Activated CD8-positive, alpha-beta T cell treated with anti-CD3 and anti-CD28 coated beads for 36 hours (primary cell): ENCODE measurements at places on chromosomes 2 and 18.
A peak's percentile ranks its signal among the peaks of the same experiment; 100 is the strongest.

DNA sequence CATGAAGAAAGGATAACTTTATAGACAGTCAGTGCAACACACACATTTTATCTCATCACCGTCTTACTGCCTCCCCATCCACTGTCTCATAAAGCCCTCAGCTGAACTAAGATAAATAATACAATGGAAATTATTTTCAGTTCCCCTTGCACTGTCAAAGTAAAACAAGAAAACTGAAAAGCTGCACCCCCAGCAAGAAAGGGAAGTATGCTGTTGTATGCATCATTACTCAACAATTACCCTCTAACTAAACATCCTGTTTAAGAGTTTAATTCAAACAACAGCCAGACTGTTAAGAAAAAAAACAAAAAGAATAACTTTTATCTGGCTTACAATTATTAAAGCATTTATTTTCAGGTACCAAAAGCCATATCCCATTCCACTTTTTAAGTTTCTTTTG, 25.0 kb downstream of the MPPE1 start:
- no peak for DNase-seq

DNA sequence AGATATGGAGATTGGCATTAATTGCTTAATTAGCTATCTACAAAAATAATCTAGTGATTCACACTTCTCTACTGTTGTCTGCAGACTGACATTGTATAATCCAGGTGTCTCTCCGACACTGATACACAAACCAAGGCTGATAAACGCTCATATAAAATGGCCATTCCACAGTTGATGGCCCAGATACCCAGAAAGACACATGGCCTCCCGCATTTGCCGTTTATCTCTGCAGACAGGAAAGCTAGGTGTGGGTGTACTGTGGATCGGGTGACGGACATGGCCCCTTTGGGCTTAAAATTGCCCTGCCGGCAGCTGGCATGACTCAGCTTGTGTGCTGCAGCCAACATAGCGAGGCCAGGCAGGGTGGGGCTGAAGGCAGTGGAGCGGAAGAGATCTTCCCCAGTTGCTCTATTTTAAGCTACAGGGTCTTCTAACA, 18.5 kb downstream of the PMAIP1 start:
- DNase-seq: peak; percentile 57

DNA sequence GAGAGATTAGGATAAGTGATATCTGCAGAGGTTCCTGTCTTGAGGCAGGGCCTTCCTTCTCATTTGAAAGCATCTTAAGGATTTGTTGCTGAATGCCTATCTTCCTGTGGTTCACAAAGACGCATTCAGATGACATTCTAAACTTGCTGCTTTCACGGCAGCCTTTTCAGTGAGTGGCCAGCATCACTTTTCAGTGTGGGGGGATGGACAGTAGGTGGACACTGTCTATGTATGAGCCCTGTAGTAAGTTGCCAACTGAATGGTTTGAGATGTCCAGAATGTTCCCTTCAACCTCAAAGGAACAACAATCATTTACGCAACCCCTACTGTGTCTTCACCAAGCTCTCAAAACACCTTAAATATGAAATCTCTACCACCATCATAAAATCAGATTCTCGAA, 46.6 kb downstream of the SETBP1 start:
- DNase-seq: no peak

DNA sequence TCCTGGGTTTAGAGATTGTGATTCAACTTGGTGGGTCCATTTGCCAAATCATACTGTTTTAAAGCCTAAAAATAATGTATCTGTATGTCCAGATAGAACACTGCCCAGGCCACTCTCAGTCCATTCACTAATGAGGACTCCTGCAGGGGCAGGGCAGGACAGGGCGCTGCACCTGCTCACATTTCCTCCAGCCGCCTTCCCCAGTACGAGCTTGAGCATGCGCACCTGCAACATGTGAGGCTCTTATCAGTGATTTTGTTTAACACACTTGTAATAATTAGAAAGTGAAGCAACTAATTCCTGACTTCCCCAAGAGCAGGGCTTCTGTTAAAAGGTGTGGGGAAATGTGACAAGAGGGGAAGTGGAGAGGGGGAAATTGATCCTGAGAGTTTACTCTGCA, 89.7 kb downstream of the AFF3 start:
- no peak for DNase-seq

DNA sequence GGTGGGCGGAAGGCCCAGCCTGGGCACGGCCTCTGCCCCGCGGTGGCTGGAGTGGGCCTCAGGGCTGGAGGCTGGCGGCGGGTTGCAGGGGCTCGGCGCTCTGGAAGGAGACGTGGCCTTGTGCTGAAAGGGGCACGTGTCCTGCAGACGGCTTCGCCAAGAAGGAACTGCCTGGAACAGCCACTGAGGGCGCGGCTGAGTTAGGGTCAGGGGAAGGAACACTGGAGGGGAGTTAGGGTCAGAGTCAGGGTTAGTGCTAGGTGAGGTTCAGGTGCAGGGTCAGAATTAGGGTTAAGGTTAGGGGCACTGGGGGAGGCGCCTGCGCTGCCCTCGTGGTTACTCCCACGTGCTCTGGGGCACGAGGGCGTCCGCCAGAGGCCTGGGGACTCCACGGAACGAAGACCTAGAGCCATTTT, 933 bp upstream of the ADNP2 start:
- no peak for DNase-seq

DNA sequence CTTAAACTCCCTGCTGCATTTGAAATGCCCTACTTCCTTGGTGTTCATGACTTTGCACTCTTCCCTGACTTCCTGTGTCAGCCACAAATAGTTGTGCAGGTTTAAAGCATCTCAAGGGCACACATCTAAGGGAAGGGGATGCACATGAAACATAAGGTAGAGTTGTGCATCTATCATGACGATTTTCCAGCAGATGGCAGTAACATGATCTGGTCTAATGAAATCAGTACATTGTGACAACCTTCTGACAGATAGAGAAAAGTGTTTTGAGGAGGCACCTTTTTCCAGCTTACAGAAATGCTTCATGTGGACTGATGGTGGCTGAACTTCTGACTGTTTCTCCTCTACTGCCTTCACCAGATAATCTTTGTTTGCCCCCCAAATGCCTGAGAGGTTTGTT, 238.9 kb downstream of the XIRP2 start:
- no peak for DNase-seq

DNA sequence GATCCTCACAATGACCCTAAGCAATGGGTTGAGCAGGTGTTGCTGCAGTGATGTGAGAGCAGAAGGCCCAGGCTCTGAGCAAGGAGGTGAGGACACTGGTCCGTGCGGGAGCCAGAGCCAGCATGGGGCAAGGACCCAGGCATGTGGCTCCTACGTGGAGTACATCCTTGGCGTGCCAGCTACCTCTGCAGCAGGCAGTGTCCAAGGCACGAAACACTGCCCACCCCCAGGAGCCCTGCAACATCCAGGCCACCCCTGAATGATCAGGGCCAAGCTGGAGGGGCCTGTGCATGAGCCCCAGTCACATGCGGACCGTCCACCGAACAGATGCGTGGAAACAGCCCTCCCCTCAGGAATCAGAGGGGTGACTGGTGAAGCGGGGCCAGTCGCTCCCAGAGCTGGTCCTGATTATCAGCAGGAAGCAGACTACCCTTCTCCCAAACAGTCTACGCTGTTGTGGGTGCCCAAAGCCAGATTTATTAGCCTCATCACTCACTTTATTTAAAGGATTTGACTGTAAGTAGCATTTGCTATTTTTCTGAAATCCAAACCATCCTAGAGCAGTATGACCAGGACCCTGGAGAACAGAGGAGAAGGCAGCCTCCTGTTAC, 16.8 kb downstream of the CELF4 start:
- no peak for DNase-seq

DNA sequence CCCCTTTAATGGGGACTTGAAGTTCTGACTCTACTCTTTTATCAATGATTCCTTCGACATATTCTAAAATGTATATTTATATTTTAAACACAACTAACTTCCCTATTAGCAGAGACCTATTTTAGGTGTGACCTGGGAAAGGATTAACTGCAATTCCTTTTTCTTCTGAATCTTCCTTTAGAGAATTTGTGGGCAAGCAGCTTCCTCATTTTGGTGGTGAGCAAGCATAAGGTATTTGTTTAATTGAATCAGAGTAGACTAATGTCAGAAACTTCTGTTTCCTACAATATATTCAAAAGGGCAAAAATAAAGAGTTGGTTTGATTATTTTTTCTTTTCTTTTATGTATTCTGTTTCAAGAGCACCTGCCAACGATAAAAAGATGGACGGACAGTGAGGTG, 237.0 kb downstream of the IKZF2 start:
- DNase-seq: no peak

DNA sequence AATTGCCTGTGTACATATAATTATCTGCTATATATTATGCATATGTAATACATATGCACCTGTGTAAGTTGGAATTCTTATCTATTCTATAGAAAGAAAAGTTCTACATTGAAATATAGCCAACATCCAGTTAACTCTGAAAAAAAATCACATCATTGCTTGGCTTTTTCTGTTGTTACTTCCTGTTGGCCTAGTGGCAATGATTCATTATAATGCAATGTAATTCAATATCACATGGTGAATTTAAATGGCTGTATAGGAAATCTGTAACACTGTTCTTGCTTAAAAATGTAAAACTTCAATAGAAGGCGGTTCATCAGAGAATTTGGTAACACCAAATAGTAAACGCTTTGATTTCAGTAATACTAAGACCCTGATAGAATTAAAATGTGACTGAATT, 44.5 kb upstream of the MAP4K3 start:
- DNase-seq: no peak

DNA sequence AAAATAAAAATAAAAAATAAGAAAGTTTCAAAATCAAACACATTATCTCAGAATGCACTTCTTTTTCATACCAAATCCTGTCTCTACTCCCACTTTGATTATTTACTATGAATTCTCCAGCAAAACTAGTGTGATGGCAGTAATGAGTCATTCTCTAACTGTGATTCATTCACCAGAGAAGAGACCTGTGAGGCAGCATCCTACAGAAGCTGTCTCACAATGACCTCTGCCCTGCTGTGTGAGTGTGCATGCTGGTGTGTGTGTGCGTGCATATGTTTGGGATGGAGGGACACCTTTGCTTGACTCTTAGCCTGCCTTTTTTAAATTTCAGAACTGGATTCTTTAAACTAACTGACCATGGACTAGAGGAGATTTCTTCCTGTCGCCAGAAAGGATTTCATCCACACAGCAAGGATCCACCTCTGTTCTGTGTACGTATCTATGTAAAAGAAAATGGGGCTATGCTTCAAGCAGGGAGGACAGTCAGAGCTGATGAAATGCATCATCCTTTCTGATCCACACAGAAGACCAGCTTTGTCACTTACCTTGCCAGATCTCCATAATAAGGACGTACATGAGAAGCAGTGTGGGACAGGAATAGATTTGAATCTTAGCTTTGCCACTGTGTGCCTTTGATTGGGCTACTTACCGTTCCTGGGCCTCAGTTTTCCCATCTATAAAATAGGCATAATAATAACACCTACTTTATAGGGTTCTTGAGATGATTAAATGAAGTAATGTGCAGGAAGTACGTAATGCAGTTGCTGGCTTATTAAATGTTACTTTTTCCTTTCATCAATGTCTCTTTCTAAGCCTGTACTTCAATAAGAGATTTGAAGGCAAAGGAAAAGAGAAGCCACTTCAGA, 31.2 kb downstream of the STAMBP start:
- peak; percentile 68 for DNase-seq

GRCh38 chr2:152175368-152176112, at the start of gene STAM2:
Gene STAM2 (minus strand): TSS chr2:152175763. CDS start chr2:152175642, 121 bp downstream.
- DNase-seq: peak; percentile 92

DNA sequence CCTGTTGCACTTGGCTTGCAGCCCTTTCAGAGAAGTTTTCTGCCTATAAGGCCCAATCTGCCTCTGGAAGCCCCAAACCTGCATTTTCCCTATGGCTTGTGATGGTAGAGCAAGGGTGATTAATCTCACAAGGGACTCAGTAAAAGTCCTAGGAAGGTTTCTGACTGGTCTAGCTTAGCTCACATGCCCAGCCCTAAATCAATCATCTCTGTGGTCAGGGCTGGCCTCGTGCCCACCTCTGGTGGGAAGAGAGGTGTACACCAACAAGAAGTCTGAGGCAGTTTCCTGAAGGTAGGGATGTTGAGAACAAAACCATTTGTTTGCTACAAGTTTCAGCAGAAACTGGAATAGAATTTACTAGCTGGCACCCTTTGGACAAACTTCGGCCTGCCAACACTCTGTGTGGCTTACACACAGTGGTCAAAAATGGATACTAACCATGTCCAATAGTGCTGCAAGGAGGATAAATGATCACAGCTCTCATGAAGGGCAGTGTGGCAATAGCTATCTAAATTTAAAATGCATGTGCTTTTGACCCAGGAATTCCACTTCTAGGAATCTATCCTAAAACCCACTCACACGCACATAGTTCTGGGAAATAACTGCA, 96.4 kb downstream of the EN1 start:
- DNase-seq: no peak

GRCh38 chr2:238163481-238164198, 4.9 kb downstream of the ERFE start:
- DNase-seq: no peak

DNA sequence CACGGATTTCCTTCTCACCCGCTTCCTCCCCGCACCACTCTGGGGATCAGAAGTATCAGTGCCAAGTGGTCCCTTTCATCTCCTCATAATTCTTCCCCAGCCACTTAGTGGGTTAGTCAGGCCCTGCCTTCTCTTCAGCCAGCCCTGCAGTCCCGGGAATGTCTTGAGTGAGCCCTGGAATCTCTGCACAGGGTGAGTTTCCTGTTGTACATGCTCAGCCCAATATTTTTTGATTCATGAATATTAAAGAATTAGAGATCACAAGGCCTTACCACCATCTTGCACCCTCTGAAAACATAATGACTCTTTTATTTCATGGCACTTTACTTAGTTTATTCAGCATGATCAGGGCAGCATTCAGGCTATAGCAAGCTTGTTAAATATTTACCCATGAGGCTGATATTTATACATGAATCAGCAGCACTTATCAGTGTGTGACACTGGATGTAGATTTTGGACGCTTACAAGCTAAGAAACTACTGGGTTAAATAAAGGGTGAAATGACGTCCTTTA, 159.4 kb upstream of the FOSL2 start:
- no peak for DNase-seq
